ENCODE measurements at places on chromosomes 6 and 20. TPM values are rescaled to one million over a fixed set of nuclear protein-coding genes. Genes with fewer than 3 reads are reported as not detected.

Gene FHL5
- 48.1 TPM for total RNA-seq

GRCh38 chr6:26017632-26017966, 55.0 kb downstream of the TRIM38 start:
- no peak overlapping the region for H3K27ac ChIP-seq
- no peaks in the 10 kb centered on the region for H3K36me3 ChIP-seq
- H3K27me3 ChIP-seq = no peaks in the 10 kb centered on the region
- peak; percentile 43 for DNase-seq
- H3K4me3 ChIP-seq = no peak overlapping the region

DNA sequence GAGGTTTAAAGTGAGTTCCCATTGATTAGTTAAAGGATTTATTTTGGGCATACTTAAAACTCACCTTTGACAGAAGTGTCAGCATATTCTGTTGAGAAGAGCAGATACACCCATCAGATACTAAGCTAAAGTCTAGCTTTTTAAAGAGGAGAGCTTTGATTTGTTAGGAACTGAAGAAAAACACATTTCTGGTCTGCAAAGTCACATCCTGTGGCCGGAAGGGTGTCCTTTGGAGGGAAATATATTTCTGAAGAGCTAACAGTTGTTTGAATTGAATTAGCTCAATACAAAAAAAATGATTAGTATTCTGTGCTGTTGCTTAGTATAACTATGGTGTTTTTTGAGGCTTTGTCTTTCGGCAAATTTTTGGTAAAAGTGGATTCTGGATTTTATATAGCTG, 302.7 kb downstream of the RFPL4B start:
- H3K27ac ChIP-seq = no peak overlapping the region
- DNase-seq = no peak
- H3K4me1 ChIP-seq = no peaks in the 10 kb centered on the region
- H3K4me3 ChIP-seq = no peak overlapping the region
- H3K36me3 ChIP-seq = no peaks in the 10 kb centered on the region

DNA sequence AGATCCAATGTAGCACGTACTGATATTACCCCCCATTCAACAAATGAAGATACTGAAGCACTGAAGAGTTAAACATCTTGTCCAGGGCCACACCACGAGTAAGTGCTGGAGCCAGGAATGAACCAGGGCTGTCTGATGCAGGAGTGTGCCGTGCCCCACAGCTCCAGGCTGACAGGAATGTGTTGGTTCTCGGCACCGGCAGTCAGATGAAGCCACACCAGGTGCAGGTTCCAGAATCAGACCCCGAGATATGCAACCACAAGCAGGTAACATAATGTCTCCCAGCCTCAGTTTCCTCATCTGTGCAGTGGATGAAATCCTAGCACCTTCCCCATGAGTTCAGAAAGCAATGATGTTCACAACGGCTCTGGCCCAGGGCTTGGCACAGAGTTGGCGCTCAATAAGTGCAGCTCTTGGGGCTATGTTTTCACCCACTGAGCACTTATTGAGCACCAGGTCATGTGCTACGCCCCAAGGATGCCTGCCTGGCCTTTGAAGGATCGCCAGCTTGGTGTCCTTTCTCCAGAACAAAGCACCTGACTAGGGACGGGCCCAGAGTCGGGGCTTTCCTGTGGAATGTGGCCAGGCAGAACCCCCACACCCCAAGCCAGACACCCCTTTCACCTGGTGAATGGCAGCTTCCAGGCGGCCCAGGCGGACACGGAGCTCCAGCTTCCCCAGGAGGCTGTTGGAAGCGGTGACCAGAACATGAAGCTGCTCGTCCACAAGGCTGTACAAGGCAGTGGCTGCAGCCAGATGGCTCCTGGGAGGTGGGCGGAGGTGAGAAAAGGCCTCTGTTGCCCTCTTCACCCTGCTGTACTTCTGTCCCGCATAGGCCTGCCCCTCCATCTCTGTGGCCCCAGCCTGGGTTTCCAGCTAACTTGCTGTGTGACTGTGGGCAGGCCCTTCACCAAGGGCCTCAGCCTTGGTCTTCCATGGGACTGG, 41.3 kb downstream of the KIAA1755 start:
- no peak for DNase-seq
- H3K4me3 ChIP-seq = no peak overlapping the region
- no peaks in the 10 kb centered on the region for H3K27me3 ChIP-seq
- no peaks in the 10 kb centered on the region for H3K36me3 ChIP-seq
- H3K4me1 ChIP-seq = no peaks in the 10 kb centered on the region

DNA sequence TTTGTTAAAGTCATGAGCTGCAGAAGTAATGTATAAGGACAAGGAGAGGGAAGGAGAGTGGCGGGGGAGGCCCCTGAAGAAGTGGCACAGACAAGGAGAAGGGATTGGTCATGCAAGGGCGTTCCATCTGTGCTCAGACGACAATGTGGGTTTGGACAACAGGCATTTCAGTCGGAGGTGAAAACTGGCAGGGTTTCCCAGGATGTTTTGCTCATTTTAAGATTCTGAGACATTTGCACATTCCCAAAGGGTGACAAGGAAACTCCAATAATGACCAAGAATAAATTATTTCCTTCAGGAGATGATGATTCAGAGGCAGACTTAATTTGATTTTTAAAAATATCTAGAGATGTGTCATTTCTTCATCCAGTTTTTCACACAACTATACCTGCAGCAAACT, 181.8 kb downstream of the HIVEP2 start:
- no peaks in the 10 kb centered on the region for H3K27me3 ChIP-seq
- H3K4me1 ChIP-seq = no peaks in the 10 kb centered on the region
- DNase-seq = no peak
- peaks cover 25% of the 10 kb centered on the region for H3K36me3 ChIP-seq
- H3K27ac ChIP-seq = no peak overlapping the region

DNA sequence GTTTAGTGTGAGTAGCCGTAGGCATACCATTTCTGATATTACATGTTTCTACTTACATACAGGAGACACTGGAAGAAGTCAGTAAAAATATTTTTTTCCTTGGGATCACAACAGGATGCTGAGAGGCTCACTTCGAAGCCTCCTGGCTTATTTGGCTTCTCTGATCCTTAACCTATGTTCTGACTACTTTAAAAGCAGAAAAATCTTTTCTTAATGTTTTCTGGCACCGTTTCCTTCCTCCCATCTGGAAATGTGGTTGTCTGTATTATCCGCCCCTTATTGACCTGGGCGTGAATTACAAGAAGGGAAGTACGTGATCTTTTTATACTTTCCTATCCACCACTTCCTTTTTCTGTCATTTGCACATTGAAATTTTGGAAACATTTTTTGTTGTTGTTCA, 379.6 kb downstream of the COL12A1 start:
- H3K4me3 ChIP-seq = no peak overlapping the region
- DNase-seq = no peak
- H3K27ac ChIP-seq = no peak overlapping the region
- H3K36me3 ChIP-seq = no peaks in the 10 kb centered on the region

DNA sequence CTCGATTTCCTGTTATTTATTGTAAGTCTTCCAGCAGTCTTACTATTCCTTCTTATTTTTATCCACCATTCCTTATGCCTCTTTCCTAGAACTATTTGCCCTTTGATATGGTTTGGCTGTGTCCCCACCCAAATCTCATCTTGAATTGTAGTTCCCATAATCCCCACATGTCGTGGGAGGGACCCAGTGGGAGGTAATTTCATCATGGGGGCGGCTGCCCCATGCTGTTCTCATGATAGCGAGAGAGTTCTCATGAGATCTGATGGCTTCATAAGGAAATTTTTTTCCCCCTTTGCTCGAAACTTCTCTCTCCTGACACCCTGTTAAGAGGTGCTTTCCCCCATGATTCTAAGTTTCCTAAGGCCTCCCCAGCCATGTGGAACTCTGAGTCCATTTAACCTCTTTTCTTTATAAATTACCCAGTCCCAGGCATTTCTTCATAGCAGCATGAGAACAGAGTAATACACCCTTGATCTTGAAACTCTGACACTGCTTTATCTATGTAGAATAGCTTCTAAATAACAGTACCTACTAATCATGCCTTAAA, 48.8 kb downstream of the PLN start:
- H3K27ac ChIP-seq = no peak overlapping the region
- no peak for DNase-seq
- peaks cover 4% of the 10 kb centered on the region for H3K4me1 ChIP-seq

DNA sequence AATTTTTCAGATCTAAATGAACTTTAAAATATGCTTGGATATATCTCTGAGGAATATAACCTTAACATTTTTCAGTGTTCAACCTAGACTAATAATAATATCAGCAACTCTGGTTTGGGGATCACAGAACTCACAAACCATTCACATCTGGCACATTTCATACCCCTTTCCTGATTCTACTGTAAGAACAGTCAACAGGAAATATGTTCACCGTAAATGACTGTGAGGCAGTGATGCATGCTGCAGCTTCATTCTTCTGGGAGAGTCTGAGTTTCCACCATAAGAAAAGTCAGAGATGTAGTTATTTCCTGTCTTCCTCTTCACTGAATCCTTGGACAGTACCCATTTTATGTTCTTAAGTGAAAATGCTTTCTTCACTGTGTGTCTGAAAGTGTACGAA, 134.2 kb upstream of the IFNGR1 start:
- H3K4me1 ChIP-seq = no peaks in the 10 kb centered on the region

Gene NKX2-2
- not detected for total RNA-seq

- no peaks in the 10 kb centered on the region for H3K27me3 ChIP-seq
- no peaks in the 10 kb centered on the region for H3K4me1 ChIP-seq
- no peaks in the 10 kb centered on the region for H3K36me3 ChIP-seq
- DNase-seq = no peak
These were observed 15.7 kb downstream of the HS3ST5 start for GRCh38 chr6:114327074-114327473.

GRCh38 chr6:167153521-167153959, 4.2 kb downstream of the GPR31 start:
- H3K36me3 ChIP-seq = no peaks in the 10 kb centered on the region
- DNase-seq = peak; percentile 43
- H3K27ac ChIP-seq = no peak overlapping the region
- H3K4me1 ChIP-seq = no peaks in the 10 kb centered on the region
- no peak overlapping the region for H3K4me3 ChIP-seq

Gene SEL1L2
- 0.22 TPM for total RNA-seq

DNA sequence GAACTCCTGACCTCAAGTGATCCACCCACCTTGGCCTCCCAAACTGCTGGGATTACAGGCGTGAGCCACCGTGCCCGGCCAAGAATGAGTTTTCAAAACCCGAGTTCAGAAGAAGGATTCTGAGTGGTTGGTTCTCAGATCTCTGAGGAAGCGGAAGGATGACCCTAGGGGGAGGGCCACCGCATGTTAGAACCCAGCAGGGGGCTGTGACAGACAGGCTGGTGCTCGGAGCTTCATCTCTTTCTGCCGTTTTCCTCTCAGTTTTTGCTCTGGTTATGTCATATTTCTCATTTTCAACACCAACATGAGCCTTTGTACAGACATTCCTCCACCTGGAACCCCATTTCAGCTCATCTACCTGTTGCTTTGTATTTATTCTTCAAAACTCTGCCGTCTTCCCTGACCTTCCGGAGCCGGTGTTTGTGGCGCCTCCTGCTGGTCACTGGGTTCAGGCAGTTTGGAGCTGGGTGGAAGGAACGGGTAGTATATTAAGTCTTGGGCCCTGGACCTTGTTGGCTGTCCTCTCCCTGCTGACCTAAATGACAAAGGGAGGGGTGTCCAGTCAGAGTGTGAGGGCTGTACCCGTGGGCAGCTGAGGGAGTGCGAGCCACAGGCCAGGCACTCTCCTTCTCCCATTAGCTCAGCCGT, at the start of gene DEFB123:
Gene DEFB123 (plus strand): TSS at position 621 of the 648 bp plus-strand sequence. CDS start 67 bp downstream, outside the sequence.
- H3K4me1 ChIP-seq = no peaks in the 10 kb centered on the region
- no peaks in the 10 kb centered on the region for H3K27me3 ChIP-seq
- no peak within 1 kb of the TSS for H3K4me3 ChIP-seq
- no peak for DNase-seq
- no peak within 1 kb of the TSS for H3K27ac ChIP-seq

DNA sequence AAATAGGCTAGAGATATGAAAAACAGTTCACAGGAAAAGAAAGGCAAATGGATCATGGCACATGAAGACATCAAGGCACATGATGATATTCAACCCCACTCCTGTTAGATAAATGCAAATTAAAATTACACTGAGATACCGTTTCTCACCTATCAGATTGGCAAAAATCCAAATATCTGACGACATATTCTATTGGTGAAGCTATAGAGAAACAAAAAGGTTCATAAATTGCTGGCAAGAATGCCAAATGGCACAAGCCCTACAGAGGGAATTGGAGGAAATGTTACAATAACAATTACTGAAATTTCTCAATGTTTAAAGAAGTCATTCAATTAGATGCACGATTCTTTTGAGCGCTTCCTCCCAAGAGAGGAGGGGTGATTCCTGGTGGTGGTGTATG, 45.3 kb upstream of the DSN1 start:
- peaks cover 49% of the 10 kb centered on the region for H3K36me3 ChIP-seq
- no peak overlapping the region for H3K4me3 ChIP-seq
- H3K27ac ChIP-seq = no peak overlapping the region
- peaks cover 22% of the 10 kb centered on the region for H3K4me1 ChIP-seq
- no peak for DNase-seq
- no peaks in the 10 kb centered on the region for H3K27me3 ChIP-seq

Gene ZBTB46
- 14.2 TPM for total RNA-seq

Gene SLC26A8
- total RNA-seq = not detected

Gene CCN2
- 6.9 TPM for total RNA-seq

DNA sequence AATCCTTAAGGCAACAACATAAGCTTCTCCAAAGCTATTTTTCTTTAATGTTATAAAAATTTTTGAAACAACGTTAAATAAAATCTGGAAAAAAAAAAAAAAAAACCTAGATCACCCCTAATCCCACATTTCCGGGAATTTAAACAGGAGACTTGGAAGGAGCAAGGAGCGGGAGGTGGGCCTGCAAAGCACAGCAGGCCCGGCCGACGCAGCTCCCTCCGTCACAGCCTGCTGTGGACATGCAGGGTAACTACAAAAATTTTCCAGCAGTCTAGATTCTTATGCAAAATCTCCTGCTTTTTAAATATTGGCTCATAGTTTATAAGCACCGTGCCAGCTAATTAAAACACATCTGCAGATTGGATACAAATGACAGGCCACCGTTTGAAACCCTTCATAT, 23.5 kb downstream of the FOXF2 start:
- no peaks in the 10 kb centered on the region for H3K36me3 ChIP-seq
- no peak overlapping the region for H3K4me3 ChIP-seq
- peaks cover 8% of the 10 kb centered on the region for H3K27me3 ChIP-seq

DNA sequence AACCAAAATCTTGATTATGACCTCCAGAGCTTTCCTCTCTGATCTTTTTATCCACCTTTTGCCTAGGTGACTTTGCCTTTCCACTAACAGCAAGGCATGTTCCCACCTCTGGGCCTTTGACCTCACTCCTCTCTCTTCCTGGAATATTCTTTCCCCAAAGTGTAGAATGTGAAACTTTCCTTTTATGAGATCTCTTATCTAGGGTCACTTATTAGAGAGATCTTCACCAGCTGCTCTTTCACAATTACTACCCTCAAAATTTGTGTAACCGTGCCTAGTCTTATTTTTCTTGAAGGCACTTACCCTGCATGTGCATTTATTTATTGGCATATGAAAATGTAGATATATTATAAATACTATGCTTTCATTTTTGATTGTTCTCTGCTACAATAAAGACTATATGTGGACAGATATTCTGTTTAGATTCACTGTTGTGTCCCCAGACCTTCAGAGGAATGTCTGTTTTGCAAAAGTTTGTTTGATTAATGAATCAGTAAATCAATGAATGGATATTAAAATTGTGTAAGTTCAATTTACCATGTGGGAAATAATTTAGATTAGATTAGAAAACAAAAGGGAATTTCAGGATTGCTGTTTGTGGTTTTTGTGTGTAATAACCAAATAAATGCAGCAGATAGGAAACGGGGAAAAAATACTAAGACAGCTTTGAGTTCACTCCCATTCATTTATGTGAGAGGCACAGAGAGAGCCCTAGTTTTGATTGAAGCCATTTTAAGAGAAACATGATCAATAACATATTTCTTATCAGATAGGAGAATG, 207.0 kb downstream of the ADGB start:
- no peaks in the 10 kb centered on the region for H3K27me3 ChIP-seq
- H3K4me3 ChIP-seq = no peak overlapping the region
- no peaks in the 10 kb centered on the region for H3K36me3 ChIP-seq
- H3K27ac ChIP-seq = no peak overlapping the region
- no peaks in the 10 kb centered on the region for H3K4me1 ChIP-seq

All from adrenal gland (tissue), 19 donors.